Activated CD8-positive, alpha-beta memory T cell treated with anti-CD3 and anti-CD28 coated beads, Interleukin-2, amount 10 ng/mL, durations not matched to agents 7 days and 5 days (primary cell): ENCODE measurements at places on chromosomes 12 and 14. TPM values are rescaled to one million over a fixed set of nuclear protein-coding genes. Genes with fewer than 3 reads are reported as not detected.

GRCh38 chr12:72134246-72135020 is 137.7 kb upstream of the TRHDE start:
- DNase-seq, result no peak

- DNase-seq, result no peak
These were observed 30.0 kb downstream of the CREBL2 start for GRCh38 chr12:12641650-12642049.

DNA sequence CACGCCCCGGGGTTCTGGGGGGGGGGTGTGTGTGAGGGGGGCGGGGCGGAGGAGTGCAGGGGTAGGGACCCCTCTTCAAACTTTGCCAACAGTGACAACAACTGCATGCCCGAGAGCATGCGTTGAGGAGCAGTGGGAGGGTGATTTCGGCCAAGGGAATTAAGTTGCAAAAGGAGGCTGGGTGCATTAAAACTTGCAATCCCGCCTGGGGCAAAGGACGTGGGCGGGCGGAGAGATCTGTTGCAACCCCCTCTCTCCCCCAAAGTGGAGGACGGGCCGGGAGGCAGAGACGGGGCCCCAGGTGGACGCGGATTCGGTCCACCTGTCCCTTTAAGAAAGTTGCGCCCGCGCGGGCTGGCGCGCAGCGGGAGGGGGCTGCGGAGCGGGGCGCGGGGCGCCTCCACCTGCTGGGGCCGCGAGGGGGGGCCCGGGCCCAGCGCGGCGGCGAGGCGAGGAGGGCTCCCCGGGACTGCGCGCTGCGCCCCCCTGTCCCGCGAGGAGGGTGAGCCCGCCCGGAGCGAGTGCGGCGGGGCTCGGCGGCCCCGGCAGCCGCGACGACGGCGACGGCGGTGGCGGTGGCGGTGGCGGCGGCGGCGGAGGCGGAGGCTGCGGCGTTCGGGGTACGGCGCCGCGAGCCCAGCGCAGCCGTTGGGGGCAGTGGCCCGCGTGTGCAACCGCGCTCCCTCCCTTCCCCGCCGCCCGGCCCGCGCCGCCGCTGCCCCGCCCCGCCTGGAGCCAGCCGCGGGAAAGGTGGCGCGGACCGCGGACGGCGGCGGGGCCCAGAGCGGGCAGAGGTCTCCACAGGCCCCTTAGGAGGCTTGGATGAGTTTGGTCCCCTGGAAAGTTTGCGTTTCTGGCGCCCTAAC is 530 bp upstream of the FOXN4 start:
- DNase-seq, result no peak

GRCh38 chr12:118840399-118840798 is 140.9 kb upstream of the SRRM4 start:
- no peak for DNase-seq

The CYP27B1 gene
- 4.5 TPM for total RNA-seq

DNA sequence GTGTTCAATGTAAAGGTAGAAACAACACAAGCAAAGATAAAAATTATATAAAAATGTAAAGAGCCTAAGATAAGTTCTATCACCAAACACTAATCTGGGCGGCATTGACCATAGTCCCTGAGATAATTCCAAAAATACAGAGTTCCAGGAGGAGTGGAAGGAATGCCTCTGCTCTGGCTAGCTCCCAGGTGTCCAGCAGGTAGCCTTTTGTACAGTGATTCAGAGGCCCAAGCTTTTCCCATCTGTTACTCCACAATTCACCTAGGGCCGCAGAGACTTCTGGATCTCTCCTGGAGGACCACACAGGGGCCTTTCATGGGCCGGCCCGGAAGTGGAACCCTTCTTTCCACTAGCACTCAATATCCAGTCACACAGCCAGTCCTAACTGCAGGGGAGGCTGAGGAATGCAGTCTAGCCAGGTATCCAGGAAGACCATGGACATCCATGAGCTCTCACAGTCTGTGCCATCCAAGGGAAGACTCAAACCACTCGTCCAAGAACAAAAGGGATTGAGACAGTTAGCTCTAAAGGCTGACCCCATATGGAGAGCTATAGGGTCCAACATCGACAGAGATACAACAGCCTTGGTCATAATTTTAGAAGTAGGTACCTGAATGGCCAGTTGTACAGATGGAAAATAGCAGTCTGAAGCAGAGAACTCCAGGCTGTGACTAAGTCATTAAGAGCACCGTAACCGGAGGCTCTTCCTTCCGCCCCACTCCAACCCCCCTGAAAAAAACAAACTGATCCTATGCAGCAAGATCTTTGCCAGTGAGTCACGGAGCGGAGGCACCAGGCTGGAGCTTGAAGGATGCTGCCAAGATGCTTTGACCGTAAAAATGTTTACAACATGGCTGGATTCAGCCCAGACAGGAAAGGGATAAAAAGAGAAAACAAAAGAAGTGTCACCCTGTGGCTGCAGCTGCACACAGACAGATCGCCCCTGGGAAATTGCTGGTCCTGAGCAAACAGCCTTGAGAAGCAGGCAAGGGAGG is 204.8 kb downstream of the NUAK1 start:
- DNase-seq, result no peak

The ERBB3 gene
- 0.94 TPM for total RNA-seq

DNA sequence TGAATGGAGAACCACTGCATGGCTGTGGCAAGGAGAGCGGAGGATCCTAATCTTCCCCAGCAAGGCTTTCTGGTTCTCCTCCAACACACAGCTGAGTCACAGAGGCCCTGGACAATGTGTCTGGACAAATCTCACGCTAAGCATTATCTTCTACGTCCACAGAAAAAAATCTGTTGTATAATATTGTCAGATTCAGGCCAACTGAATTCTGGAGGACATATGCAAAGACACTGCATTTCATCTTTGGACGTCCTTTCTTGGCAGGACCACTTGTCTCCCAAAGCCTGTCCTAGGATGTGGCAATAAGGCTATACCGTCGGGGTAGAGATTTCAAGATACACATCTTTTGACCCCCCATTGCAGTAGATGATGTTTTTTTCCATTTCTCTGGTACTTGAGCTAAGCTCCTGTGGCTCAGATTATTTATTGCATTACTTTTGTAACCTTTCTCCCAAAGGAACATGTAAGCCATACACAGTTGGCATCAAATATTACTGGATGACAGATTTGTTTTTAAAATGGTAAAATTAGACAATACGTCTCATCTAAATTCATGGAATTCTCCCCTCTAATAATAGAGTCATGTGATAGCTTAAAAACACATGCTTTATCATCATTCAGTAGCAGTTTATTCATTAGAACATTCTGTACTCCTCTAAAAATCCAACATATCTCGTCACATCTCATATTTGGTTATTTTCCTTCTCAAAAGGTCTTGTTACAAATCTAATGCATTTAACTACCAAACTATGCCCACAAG is 19.4 kb downstream of the LMO3 start:
- no peak for DNase-seq

The EML1 gene
- total RNA-seq, result not detected

The KRT75 gene
- not detected for total RNA-seq

The ABCC9 gene
- 0.07 TPM for total RNA-seq

GRCh38 chr12:53651737-53652136 is 24.1 kb downstream of the ATP5MC2 start:
- no peak for DNase-seq

- DNase-seq, result no peak
These were observed 34.6 kb upstream of the BEGAIN start for GRCh38 chr14:100621806-100622205.

GRCh38 chr14:75985618-75986438 is at the start of gene IFT43:
Gene IFT43, plus strand, starts transcription at chr14:75985763. Its CDS starts 24 bp downstream, at chr14:75985787.
- peak; percentile 95 for DNase-seq

The KIAA0586 gene
- 27.7 TPM for total RNA-seq

The MYF5 gene
- total RNA-seq, result not detected

- DNase-seq, result no peak
These were observed 352.2 kb downstream of the AACS start for GRCh38 chr12:125417446-125417845.

GRCh38 chr14:100703386-100704220 is 23.1 kb upstream of the DLK1 start:
- DNase-seq, result no peak

The GYS2 gene
- not detected for total RNA-seq

DNA sequence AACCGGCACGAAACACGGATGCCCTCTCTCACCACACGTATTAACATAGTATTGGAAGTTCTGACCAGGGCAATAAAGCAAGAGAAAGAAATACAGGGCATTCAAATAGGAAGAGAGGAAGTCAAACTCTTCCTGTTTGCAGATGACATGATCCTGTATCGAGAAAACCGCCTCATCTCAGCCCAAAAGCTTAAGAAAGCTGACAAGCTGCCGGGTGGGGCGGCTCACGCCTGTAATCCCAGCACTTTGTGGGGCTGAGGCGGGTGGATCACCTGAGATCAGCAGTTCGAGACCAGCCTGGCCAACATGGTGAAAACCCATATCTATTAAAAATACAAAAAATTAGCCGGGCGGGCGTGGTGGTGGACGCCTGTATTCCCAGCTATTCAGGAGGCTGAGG is 17.7 kb downstream of the OR6S1 start:
- DNase-seq, result no peak

The RPS6KL1 gene
- 3.6 TPM for total RNA-seq

The METTL17 gene
- 111 TPM for total RNA-seq

The KRT79 gene
- 0.23 TPM for total RNA-seq

The TMEM63C gene
- 0.50 TPM for total RNA-seq

DNA sequence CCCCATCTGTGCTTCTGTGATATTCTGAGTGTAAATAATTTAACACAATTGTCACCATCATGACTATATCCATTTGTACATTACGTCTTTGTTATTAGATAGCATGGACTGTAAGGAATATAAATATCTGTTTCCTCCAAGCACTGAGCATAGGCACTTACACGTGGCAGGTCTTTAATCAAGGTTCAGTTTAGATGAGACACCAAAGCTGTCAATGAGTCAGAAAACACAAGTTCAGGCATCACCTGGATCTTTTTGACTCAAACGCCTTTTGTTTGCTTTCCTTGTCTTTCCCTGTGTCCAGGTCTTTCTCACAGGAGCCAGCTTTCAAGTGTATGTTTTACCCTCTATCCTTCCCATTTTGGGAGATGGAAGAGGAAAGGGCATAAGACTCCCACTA is 163.2 kb upstream of the CCDC198 start:
- DNase-seq, result no peak

GRCh38 chr12:132537836-132538662 is 48.1 kb downstream of the FBRSL1 start:
- DNase-seq, result no peak

The CSRP2 gene
- total RNA-seq, result not detected

GRCh38 chr12:65828711-65829339 is 4.5 kb downstream of the HMGA2 start:
- no peak for DNase-seq

The KRT4 gene
- not detected for total RNA-seq

DNA sequence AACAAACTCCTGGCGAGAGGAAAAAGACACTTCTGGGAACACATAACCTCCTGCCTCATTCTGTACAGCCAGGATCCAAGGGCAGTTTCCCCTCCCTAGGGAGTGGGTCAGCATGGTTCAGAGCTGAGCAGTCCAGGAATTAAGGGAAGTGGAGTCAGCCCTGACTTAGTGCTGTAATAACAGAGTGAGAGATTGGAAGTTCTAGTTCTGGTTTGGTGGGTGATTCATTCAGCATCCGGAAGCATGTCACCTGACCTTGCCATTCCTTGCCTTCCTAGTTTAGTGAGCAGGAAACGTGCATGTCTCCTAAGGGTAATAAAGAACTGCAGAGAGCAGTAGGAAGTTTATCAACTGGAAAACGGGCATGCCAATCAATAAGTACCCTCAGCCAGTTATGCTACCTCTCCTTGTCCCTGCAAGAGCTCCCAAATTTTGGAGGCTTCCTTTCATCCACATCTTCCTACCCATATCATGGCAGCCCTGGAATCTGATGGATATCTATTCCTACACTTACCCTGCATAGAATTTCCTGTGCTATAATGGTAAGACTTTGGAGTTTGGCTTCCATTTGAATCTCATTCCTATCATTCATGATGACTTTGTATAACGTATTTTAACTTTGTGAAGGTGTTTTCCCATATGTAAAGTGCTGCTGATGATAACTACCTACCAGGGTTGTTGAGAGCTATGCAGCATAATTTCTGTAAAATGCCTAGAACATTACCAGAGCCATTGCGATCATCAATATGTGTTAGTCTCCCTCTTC is 28.5 kb upstream of the MAGOHB start:
- no peak for DNase-seq

- DNase-seq, result peak; percentile 64
These were observed at the start of gene ISM2 for GRCh38 chr14:77498120-77498979. Gene ISM2, minus strand, starts transcription at chr14:77498816. Its CDS starts 23 bp downstream, at chr14:77498793.

The OAS2 gene
- 383 TPM for total RNA-seq

- DNase-seq, result no peak
These were observed 503.5 kb downstream of the LRFN5 start for GRCh38 chr14:42110167-42110566.

DNA sequence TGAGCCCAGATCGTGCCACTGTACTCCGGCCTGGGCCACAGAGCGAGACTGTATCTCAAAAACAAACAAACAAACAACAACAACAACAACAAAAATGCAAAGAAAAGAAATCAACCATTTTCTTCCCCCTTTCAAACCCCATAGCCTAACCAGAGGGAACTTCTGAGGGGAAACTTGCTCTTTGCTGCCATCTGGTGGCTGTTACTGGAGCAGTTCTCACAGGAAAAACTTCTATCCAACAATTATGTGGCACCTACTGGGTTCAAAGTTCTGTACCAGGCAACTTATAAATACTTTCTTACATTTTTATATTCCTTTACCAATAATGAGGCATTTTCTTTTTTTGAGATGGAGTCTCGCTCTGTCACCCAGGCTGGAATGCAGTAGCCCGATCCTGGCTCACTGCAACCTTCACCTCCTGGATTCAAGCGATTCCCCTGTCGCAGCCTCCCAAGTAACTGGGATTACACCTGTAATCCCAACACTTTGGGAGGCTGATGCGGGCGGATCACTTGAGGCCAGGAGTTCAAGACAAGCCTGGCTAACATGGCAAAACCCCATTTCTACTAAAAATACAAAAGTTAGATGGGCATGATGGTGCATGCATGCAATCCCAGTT is 50.9 kb upstream of the BICDL1 start:
- DNase-seq, result peak; percentile 71

The CCDC175 gene
- total RNA-seq, result not detected

DNA sequence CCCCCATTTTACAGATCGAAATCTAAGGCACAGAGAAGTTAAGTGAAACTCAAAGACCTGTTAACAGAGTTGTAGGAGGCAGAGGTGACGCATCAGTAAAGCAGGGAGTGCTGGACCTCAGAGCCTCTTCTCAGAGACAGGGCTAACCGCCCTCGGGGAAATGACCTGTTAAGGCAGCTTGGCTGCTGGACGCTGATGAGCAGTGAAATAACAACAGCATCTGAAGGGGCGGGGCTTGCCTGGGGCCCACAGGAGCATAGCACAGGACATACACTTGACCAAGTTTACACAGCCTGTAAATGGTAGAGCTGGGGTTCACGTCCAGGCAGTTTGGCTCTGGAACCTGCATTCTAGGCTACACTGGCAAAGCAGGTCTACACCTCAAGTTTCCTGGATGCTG is 39.3 kb downstream of the LRTM2 start:
- no peak for DNase-seq

The KRT83 gene
- total RNA-seq, result not detected

DNA sequence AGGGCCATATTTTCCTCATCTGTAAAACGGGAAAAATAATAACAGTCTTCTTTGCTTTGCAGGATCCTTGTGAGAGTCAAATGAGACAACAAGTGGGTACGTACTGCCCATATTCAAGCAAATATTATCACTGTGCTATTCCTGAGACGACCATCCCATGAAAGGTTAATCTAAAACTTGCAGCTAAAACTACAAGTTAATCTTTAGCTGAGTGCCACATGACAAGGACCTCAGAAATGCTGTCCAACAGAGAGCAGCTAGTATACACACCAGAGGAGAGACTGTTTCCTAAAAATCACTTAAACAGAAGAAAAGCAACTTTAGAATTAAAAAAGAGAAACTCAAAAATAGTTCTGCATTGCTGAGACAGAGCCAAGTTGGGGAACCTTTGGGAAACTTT is 162.7 kb upstream of the TMTC2 start:
- DNase-seq, result no peak

The SYT10 gene
- not detected for total RNA-seq
